Spleen (tissue), 13 donors: ENCODE measurements at places on chromosomes 12 and 14. TPM values are rescaled to one million over a fixed set of nuclear protein-coding genes. Genes with fewer than 3 reads are reported as not detected.
A peak's percentile ranks its signal among the peaks of the same experiment; 100 is the strongest.

GRCh38 chr12:104457746-104458693 is 1.3 kb downstream of the CHST11 start:
- no peaks in the 10 kb centered on the region for H3K36me3 ChIP-seq
- no peaks in the 10 kb centered on the region for H3K27me3 ChIP-seq
- DNase-seq, result peak; percentile 92
- H3K27ac ChIP-seq, result peak overlapping the region; percentile 87
- H3K4me3 ChIP-seq, result peak overlapping the region; percentile 94
- H3K4me1 ChIP-seq, result peaks cover 42% of the 10 kb centered on the region

- peak overlapping the region; percentile 50 for H3K27ac ChIP-seq
- no peaks in the 10 kb centered on the region for H3K27me3 ChIP-seq
- DNase-seq, result no peak
- peaks cover 34% of the 10 kb centered on the region for H3K4me1 ChIP-seq
- H3K4me3 ChIP-seq, result no peak overlapping the region
Observed at GRCh38 chr12:64457032-64457431, 5.1 kb downstream of the TBK1 start.

DNA sequence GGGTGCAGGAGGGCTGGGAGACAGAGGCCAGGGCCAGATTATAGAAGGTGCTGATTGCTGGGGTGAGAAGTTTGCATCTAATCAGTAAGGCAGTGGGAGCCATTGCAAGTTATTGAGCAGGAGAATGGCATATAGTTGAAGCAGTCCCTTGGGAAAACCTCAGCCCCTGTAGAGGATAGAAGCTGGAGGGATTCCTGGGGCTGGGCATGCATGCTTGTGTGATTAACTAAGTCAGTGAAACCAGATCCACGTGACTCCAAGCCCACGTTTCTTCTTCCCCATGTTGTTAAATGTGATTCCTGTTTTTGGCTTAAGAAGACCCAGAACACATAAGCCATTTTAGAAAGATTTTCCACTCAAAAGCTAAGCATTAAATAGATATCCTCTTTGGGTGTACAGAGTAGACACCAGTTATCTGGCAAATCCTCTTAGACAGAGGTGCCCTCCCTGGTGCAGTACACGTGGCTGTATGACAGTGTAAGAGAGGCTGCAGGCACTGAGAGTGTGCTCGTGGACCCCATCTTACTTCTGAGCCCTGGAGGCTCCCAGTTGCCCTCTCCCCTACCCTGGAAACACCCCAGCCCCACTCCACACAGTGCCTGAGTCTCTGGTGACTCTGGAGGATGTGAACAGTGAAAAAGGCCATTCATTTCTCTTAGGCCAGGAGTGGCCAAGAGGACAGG is 3.2 kb downstream of the C14orf132 start:
- H3K27me3 ChIP-seq, result peaks cover 71% of the 10 kb centered on the region
- H3K27ac ChIP-seq, result no peak overlapping the region
- H3K4me3 ChIP-seq, result no peak overlapping the region
- peaks cover 12% of the 10 kb centered on the region for H3K4me1 ChIP-seq
- H3K36me3 ChIP-seq, result no peaks in the 10 kb centered on the region

DNA sequence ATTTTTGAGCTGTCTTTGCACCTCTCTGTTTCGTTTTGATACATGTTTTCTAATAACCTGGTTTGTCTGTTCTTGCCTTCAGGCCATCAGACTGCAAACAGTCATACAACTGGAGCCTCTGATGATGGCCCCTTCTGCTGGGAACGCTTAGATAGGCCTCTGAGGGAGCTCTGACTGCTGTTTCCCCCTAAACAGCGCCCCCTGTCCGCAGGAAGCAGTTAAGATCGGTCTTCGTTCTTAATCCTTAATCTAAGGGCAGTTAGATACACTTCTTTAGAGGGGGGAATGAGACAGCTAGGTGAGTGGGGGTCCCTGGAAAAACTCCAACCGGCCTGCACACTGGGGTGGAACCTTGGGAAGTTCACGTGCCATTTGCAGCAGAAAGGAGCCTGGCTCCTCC is 1338.8 kb upstream of the SEL1L start:
- no peaks in the 10 kb centered on the region for H3K36me3 ChIP-seq
- no peak for DNase-seq
- no peak overlapping the region for H3K27ac ChIP-seq
- no peak overlapping the region for H3K4me3 ChIP-seq

DNA sequence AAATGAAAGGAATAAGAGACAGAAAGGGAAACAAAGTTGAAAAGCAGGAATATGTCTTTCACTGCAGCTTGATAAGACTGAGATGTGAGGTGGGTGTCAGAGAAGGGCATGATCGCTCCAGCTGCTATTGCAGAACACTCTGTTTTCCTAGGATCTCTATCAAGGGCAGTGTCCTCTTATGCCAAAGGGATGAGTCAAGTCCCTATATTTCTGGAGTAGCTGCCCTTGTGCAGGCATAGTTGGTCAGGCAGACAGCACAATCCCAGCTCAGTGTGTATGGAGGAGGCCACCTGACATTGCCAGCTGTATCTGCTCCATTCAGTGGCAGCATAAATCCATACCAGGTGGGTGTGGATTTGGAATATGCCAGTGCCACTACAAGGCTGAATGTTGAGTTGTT is 101.6 kb downstream of the DAD1 start:
- H3K27me3 ChIP-seq, result no peaks in the 10 kb centered on the region
- no peak overlapping the region for H3K27ac ChIP-seq

- H3K27me3 ChIP-seq, result no peaks in the 10 kb centered on the region
- H3K4me3 ChIP-seq, result no peak overlapping the region
- H3K4me1 ChIP-seq, result no peaks in the 10 kb centered on the region
- DNase-seq, result no peak
- no peak overlapping the region for H3K27ac ChIP-seq
Observed at GRCh38 chr12:16482726-16483125, 123.2 kb downstream of the LMO3 start.

GRCh38 chr12:85697003-85697402 is 139.2 kb downstream of the RASSF9 start:
- DNase-seq, result no peak
- H3K36me3 ChIP-seq, result no peaks in the 10 kb centered on the region
- H3K4me3 ChIP-seq, result no peak overlapping the region

DNA sequence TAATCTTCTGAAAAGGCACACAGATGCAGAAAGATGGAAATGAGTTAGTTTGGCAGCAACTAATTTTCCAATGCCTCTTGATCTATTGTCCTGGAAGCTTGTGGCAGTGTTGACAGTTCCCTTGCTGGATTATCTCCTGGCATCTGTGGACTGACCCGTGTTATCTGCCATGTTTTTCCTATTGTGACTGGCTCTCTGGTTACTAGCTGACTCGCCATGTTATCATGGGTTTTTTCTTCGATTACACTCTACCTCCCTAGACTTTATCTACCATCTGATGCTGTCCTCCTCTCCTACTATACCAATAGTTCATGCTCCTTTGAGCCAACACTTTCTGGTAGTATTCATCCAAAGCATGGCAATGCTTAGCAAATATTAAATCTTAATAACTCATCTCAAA is 63.3 kb upstream of the FLRT2 start:
- H3K27ac ChIP-seq, result no peak overlapping the region
- DNase-seq, result no peak
- H3K4me1 ChIP-seq, result no peaks in the 10 kb centered on the region

GRCh38 chr14:26636561-26636960 is 38.7 kb upstream of the NOVA1 start:
- H3K27ac ChIP-seq, result no peak overlapping the region
- no peak overlapping the region for H3K4me3 ChIP-seq
- DNase-seq, result no peak
- H3K27me3 ChIP-seq, result no peaks in the 10 kb centered on the region
- H3K4me1 ChIP-seq, result no peaks in the 10 kb centered on the region

TNS2 gene
- 159 TPM for polyA plus RNA-seq

KLRC3 gene
- polyA plus RNA-seq, result 0.98 TPM
